Uterus (tissue), 4 donors: ENCODE measurements at places on chromosomes 7 and 10. TPM values are rescaled to one million over a fixed set of nuclear protein-coding genes. Genes with fewer than 3 reads are reported as not detected.

- H3K27ac ChIP-seq = no peak overlapping the region
- H3K27me3 ChIP-seq = no peaks in the 10 kb centered on the region
- H3K4me3 ChIP-seq = no peak overlapping the region
- H3K36me3 ChIP-seq = no peaks in the 10 kb centered on the region
- no peak for DNase-seq
- no peaks in the 10 kb centered on the region for H3K4me1 ChIP-seq
These were observed 16.2 kb upstream of the DLD start for GRCh38 chr7:107874605-107875446.

- no peak overlapping the region for H3K4me3 ChIP-seq
- no peaks in the 10 kb centered on the region for H3K27me3 ChIP-seq
- DNase-seq = peak; percentile 52
- H3K4me1 ChIP-seq = peaks cover 4% of the 10 kb centered on the region
- H3K27ac ChIP-seq = peak overlapping the region; percentile 79
- H3K36me3 ChIP-seq = no peaks in the 10 kb centered on the region
These were observed 1079.0 kb downstream of the KCNMA1 start for GRCh38 chr10:76558586-76558985.

GRCh38 chr7:8382004-8382730, 51.2 kb upstream of the NXPH1 start:
- no peaks in the 10 kb centered on the region for H3K36me3 ChIP-seq
- no peaks in the 10 kb centered on the region for H3K27me3 ChIP-seq
- no peaks in the 10 kb centered on the region for H3K4me1 ChIP-seq
- no peak overlapping the region for H3K4me3 ChIP-seq
- no peak overlapping the region for H3K27ac ChIP-seq

DNA sequence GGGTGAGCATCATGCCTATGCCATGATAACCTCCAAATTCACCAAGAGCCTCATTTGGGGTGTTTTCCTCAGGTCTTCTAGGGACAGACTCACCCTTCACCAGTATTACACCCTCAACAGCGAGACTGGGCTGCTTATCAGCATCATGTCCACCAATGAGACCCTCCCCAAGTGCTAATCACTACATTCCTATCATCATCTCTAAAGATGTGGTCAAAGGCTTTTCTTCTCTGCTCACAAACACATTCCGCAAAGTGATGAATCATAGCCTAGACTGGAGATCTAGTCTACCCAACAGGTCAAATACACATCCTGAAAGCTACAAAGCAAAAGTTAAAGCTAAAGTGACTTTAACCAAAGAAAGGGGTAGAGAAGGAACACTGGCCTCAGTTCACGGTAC, 75.3 kb upstream of the C7orf33 start:
- no peaks in the 10 kb centered on the region for H3K27me3 ChIP-seq
- no peak overlapping the region for H3K4me3 ChIP-seq
- no peak overlapping the region for H3K27ac ChIP-seq
- no peaks in the 10 kb centered on the region for H3K36me3 ChIP-seq

DNA sequence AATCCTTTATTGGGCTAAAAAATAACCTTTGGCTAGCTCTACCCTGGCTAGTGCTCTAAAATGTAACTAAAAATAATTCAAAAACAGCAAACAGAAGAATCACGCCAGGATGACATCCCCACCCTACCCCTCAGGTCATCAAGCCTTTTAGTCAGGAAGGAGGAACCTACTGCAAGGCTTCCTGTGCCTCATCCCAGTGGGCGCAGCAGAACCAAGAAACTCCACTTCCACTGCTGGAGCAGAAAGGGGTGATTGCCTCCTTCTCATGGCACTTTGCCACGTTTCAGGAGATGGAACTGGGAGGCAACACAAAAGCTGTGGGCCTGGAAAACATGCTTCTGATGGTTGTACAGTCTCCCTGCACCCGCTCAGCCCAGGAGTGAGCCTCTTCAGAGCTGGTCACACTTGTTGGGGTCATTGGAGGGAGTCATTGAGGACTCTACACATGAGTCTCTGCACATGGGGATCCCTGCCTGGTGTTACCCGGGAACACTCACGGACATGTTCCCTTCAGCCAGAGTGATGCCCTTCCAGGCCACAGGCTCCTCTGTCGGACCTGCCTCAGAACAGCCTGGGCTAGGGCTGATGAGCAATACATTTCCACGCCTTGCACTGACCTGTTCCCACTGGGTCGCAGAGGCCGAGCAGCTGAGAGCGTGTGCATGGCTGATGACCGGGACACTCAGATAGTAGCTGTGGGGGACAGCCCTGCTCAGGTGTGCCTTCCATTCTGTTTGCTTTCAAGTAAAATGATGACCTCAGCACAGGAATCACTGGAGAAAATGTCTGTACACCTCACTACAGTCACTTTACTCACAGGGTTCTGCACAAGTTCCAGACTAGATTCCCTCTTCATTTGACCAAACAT, 355.3 kb downstream of the FGFR2 start:
- H3K36me3 ChIP-seq = no peaks in the 10 kb centered on the region
- H3K27ac ChIP-seq = no peak overlapping the region
- DNase-seq = no peak
- H3K4me1 ChIP-seq = no peaks in the 10 kb centered on the region
- no peak overlapping the region for H3K4me3 ChIP-seq
- H3K27me3 ChIP-seq = no peaks in the 10 kb centered on the region

DNA sequence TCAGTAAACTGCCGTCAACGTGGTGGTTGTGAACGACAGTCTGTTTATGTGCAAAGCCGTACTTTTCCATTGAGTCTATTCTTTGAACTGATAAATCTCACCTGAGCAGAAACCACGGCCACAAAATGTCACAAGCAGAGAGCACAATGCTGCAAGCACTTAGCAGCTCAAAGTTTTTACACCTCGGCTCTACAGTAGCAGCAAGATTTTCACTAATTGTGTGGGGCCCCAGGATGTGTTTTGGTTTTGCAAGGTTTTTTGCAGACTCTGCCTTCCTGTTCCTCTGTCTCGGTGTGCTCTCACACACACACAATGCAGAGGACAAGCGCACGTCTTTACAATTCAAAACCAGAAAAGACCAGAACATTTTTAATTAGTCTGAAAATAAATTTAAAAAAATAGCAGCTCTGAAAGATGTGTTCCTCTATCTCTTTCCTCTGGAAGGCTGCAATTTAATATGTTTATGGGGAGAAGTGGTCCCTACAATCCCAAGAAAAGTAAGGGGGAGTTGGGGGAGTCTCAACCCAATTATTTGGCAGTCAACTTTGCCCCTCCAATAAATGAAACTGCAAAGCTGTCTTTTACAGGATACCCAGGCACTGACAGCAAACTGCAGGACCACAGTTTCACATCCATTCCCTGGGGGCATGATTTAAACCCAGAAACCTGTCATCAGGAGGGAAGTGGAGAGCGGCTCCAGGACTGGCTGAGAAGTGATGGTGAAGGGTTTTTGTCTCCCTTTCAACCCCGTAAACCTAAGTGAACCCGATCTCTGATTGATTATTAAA, 73.8 kb upstream of the SFMBT2 start:
- no peaks in the 10 kb centered on the region for H3K4me1 ChIP-seq
- no peaks in the 10 kb centered on the region for H3K27me3 ChIP-seq
- H3K36me3 ChIP-seq = no peaks in the 10 kb centered on the region

PLEKHS1 gene
- not detected for total RNA-seq

ZNF239 gene
- total RNA-seq = 14.4 TPM

- no peak overlapping the region for H3K27ac ChIP-seq
- peaks cover 7% of the 10 kb centered on the region for H3K4me1 ChIP-seq
- H3K4me3 ChIP-seq = no peak overlapping the region
- H3K36me3 ChIP-seq = no peaks in the 10 kb centered on the region
These were observed 215.5 kb downstream of the AUTS2 start for GRCh38 chr7:69813637-69814240.
